Activated T-cell treated with anti-CD3 and anti-CD28 coated beads for 48 hours (primary cell): ENCODE measurements at places on chromosomes 6 and 20.
A peak's percentile ranks its signal among the peaks of the same experiment; 100 is the strongest.

DNA sequence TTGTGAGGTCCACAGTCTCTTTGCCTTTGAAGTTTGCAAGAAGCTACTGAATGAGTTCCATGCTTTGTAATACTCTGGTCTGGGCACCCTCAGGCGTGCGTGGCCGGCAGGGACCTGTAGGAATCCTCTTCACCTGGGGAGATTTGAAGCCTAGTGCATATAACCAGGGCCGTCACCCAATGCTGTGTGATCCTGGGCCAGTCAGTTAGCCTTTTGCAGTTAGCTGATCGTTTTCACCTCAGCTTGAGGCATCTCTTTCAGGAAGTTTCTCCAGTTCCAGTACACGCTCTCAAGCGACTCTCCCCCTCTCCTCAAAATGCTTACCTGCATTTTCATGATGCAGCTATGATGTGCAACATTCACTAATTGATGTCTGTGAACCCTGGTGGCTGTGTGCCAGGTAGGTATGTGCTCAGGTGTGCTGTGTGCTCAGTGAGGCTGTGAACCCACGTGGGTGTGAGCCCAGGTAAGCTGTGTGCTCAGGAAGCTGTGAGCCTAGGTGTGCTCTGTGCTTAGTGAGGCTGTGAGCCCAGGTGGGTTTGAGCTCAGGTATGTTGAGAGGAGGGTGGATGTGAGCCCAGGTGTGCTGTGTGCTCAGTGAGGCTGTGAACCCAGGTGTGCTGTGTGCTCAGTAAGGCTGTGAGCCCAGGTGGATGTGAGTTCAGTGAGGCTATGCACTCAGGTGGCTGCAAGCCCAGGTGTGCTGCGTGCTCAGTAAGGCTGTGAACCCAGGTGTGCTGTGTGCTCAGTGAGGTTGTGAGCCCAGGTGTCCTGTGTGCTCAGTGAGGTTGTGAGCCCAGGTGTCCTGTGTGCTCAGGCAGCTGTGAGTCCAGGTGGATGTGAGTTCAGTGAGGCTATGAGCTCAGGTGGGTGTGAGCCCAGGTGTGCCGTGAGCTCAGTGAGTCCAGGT lies 120.4 kb downstream of the PHACTR3 start:
- DNase-seq = no peak

- DNase-seq = no peak
Observed at GRCh38 chr6:138979365-138979764, 8.7 kb downstream of the REPS1 start.

- no peak for DNase-seq
Observed at GRCh38 chr6:38336922-38337321, 302.8 kb downstream of the BTBD9 start.

DNA sequence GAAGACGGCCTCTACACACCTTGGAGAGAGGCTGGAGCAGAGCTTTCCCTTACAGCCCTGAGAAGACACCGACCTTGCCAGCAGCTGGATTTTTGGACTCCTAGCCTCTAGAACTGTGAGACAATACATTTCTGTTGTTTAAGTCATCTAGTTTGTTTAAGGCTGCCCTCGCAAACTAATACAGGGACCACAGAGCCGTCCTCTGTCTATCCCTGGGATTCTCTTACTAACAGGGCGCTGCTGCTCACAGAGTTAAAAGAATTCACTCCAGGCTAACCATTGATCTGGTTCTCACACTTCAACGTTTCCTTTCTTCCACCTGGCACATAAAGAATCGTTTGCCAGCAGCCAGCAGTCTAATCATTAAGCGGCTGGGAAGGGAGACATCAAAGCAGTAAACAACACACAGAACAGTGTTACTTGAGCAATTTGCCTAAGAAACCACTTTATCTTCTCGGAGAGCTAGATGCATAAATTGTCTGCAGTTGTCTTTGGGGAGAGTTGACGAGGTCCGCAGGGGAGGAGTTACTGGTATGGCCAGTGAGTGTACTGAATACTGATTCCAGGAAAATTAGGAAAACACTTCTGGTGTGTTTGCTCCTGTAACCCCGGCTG lies 103.5 kb upstream of the AKAP12 start:
- no peak for DNase-seq

DNA sequence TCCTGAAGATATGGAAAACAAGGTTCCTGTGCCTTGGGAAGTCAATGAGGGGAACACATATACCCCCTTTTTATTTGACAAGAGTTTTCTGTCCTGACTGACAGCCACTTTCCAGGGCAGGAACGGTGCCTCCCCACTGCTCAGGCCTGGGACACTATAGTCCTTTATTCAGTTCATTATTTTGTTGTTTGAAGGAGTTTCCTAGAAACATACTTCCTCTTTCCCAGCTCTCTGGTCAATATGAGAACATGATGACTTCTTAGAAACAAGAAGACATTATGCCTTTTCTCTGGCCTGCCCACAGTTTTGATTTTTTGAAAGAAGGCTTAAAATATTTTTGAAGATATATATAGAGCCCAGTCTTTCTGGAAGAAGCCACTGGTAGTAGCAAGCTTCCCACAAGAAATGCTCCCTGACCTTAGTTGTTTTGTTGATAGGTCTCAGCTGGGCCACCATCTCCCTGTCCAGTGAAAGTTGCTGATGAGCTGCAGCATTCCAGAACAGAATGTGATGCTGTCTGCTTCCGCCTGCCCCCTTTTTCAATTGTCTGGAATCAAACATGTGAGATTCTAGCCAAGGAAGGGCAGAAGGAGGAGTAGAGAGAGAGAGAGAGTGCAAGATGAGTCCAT lies 350.0 kb upstream of the PRND start:
- DNase-seq = no peak

GRCh38 chr6:148203970-148204369 lies 138.7 kb upstream of the SASH1 start:
- peak; percentile 37 for DNase-seq

- DNase-seq = no peak
Observed at GRCh38 chr20:24820345-24820744, 128.7 kb upstream of the CST7 start.

GRCh38 chr6:39167866-39168625 lies 53.1 kb upstream of the SAYSD1 start:
- DNase-seq = no peak

DNA sequence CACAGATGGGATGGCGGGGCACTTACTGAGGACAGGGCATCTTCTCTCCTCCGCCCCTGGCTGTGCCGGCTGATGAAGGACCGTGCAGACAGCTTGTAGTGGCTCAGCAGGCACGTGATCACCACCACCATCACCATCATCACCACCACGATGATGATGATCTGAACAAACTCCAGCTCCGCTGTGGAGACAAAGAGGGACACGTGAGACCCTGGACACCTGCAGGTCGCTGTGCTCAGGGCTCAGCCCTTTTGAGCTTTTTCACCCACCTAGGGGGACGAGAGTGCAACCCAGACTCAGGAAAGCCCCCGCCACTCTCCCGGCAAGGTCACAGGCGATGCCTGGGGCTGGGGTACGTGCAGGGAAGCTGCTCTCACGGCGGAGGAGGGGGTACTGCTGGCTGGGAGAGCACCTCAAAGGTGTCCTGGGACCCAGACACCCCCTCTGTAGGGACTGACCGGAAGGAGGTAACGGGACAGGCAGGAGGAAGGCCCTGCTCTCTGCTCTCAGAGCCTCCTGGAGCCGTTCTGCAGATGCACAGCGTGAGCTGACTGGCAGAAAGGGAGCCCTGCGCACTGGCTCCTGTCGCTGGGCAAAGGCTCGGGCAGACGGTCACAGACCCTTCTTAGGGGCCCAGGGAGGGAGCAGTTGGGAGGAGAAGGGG lies 39.4 kb upstream of the ZBP1 start:
- no peak for DNase-seq

DNA sequence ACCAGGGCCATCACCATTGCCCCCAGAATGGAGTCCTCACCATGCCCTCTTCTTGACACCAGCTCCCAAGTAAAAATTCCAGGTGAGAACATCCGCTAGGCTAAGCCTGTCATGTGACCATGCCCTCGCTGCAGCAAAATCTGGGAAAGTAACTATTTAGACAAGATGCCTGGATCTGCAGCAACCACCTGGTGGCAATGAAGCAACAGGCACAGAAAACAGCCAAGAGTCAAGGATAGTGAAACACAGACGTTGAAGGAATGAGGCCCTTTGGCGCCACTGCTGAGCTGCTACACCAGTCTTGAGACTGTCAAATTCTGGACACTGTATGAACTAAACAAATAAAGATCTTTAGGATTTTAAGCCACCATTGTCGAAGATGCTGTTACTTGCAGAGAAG lies 30.1 kb upstream of the TGM6 start:
- no peak for DNase-seq

DNA sequence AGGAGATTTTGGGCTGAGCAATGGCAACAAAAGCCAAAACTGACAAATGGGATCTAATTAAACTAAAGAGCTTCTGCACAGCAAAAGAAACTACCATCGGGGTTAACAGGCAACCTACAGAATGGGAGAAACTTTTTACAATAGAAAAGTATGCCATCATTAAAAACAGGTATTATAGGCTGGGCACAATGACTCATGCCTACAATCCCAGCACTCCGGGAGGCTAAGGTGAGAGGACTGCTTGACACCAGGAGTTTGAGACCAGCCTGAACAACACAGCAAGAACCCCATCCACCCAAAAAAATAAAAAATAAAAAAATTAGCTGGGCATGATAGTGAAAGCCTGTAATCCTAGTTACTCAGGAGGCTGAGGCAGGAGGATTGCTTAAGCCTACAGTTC lies 55.4 kb downstream of the MBOAT1 start:
- DNase-seq = no peak

- no peak for DNase-seq
Observed at GRCh38 chr6:144602523-144603180, 317.5 kb downstream of the UTRN start.

GRCh38 chr6:151021896-151022295 lies 156.4 kb downstream of the MTHFD1L start:
- no peak for DNase-seq

DNA sequence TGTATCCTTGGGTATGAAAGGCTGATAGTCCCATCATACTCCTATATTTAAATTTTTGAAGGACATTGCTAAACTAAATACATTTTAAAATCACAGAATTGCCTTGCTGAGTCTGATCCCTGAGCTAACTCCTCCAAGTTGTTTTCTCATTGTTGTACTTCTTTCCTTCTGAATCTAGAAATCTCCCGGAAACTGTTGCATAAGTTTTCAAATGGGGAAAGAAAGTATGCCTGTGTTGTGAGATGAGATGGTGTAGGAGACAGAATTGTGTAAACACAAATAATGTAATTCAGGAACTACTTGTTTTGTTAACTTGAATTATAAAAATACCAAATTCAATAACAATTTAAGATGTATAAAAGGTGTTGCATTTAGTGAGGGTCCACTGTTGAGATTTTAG lies 7.3 kb downstream of the PNRC1 start:
- DNase-seq = no peak

GRCh38 chr6:151060096-151060765 lies 179.5 kb upstream of the AKAP12 start:
- no peak for DNase-seq

- DNase-seq = no peak
Observed at GRCh38 chr20:53599910-53600632, 6.4 kb upstream of the ZNF217 start.

DNA sequence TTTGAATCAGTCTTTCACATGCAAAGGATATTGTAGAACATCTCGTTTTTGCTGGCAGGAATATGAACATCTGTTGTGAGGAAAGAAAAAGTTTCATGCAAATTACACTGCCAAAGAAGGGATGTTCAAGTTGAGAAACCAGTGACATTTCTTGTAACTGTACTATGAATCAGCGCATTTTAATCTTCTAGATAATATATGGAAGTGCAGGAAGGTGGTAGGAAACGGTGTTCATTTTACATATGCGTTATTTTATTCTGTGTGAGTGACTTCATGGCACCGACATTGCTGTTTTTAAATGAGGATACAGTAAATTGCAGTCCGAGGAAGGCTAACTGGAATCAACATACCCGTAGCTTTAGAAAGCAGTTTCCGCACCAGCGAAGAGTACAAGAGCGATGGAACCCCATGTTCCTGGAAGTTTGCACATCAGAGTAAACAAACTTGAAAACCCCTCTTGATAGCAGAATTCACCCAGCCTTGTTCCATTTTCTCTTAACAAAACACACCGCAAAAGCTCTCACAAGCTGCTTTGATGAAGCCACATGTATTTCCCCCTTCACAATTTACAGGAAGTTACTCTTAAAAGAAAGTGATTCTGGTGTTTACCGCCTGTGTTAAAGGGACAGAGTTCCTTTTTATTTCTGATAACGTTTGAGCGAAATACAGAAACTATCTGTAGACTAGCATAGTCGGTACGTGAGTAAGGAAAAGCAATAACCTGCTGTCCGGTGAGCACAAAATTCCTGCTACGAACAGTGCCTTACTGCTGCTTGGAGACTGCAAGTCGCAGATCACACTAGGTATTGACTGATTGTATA lies 11.5 kb downstream of the PRDM1 start:
- no peak for DNase-seq

DNA sequence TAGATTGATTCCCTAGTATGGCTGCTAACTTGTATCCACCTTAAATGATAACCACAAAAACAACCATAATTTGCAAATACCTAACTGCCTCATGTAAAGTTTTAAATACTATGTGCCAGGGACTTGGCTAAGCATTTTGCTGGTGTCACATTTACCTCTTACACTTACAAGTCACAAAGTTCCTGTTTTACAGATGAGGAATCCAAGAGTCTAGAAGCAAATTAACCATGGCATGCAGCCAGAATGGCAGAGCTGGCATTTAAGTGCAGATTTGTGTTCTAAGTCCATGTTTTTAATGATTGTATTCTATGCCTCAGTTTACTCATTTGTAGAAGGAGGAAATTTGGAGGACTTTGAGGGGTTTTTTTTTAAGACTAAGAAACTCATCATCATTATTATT lies 696.7 kb downstream of the PTPRT start:
- DNase-seq = no peak

GRCh38 chr6:346386-347030 lies 45.0 kb upstream of the IRF4 start:
- no peak for DNase-seq

- DNase-seq = no peak
Observed at GRCh38 chr20:4871486-4871885, 129.8 kb downstream of the SLC23A2 start.

GRCh38 chr6:102562713-102563112 lies 1169.2 kb downstream of the GRIK2 start:
- DNase-seq = no peak

- DNase-seq = no peak
Observed at GRCh38 chr6:51147756-51148155, 329.1 kb downstream of the TFAP2B start.

DNA sequence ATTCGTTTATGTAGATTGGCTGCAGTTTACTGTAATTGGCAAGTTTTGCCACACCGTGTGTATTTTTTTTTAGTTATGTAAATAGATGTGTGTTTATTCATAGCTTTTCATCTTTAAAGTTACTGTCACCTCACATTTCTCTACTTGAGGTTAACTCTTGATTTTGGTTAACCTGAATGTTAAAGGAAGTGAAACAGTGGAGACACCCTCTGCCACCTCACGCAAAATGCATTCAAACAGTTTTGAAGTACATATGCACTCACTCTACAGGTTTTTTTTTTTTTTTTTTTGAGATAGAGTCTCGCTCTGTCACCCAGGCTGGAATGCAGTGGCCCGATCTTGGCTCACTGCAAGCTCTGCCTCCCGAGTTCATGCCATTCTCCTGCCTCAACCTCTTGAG lies 17.7 kb downstream of the OR2A4 start:
- no peak for DNase-seq
